ENCODE measurements at places on chromosomes 5 and 9. TPM values are rescaled to one million over a fixed set of nuclear protein-coding genes. Genes with fewer than 3 reads are reported as not detected.

Gene OR1J2
- not detected for total RNA-seq

Gene GRIN3A
- not detected for total RNA-seq

Gene BTNL3
- 0.14 TPM for total RNA-seq

Gene EFNA5
- 1.6 TPM for total RNA-seq

Gene C6
- total RNA-seq: not detected

Gene PDE6A
- 2.5 TPM for total RNA-seq

Gene CHSY3
- total RNA-seq: 0.46 TPM
